ENCODE measurements at places on chromosomes 2 and 18.
A peak's percentile ranks its signal among the peaks of the same experiment; 100 is the strongest.

GRCh38 chr2:191977754-191978153 is 130.9 kb upstream of the CAVIN2 start:
- no peak for DNase-seq

- DNase-seq, result peak; percentile 19
Measured at GRCh38 chr2:205171261-205171940, 510.9 kb upstream of the NRP2 start.

GRCh38 chr2:29165362-29166241 is 50.4 kb downstream of the CLIP4 start:
- no peak for DNase-seq

DNA sequence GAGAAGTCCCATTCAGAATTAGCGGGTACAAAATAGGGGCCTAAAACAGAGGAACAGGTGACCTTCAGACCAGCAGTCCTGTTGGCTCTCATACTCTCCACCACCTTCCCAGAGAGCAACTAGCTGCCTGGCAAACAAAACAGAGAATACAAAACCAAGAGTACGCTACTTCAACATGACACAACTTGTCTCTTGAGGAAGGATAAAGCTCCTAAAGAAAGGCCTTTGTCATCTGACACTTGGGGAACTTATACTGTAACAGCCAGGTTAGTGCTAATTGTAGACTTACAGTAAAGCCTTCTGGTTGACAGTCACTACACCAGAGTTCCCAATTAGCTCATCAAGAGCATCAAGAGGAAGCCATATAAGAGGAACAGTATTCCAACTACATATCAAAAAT is 282.1 kb upstream of the NT5C1B start:
- no peak for DNase-seq

DNA sequence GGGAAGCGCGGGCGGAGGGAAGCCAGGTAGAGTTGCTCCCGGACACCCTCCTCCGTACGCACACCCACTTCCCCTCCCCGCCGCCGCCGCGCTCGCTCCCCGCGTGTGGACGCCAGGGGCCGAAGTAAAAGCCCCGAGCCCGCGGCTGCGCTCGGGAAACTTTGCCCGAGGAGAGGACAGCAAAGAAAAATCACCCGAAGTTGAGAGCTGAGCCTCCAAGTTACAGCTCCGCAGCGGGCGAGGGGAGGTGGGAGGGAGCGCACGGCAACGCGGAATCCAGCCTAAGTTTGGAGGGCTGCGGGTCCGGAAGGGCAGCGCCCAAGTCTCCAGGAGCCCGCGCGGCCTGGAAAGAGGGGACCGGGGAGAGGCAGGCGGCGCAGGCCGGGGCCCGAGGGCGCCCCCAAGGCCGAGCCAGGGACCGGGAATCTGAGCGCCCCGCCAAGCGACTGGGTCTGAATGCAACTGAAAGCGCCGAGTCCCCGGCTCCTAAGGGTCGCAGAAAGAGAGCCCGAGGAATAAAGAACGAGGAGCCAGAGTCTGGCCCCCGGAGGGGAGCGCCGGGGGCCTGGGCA is 706 bp upstream of the BCL11A start:
- DNase-seq, result no peak

DNA sequence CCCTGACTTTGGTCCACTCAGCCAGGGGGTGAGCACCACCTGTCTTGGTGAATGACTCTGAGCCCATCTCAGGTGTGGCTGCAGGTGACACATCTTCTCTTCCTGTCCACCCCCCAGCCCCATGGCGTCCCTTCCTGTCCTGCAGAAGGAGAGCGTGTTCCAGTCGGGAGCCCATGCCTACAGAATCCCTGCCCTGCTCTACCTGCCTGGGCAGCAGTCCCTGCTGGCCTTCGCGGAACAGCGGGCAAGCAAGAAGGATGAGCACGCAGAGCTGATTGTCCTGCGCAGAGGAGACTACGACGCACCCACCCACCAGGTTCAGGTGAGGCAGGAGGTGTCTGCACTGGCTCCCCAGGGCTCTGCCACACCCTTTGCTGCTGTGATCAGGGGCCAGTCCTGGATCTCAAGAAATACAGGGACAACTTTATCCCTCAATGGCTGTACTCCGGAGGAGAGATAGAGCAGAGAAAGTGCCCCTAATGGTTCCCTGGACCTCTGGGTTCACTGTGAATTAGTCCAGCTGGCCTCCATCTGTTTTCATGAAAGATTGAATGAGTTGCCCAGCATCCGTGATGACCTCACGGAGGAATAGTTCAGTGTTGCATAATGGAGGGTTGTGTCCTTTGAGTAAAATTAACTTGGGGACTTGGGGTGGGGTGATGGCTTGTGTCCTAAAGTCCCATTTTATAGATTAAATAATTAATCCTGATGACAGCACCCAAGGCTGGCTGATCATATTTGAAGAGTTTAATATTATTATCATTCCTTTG is at the start of gene NEU2:
Gene NEU2, plus strand, starts transcription at position 122 of the 770 bp plus-strand sequence. Its CDS starts 0 bp downstream, at position 122.
- no peak for DNase-seq

GRCh38 chr2:19872302-19872701 is 29.5 kb downstream of the TTC32 start:
- DNase-seq, result no peak

DNA sequence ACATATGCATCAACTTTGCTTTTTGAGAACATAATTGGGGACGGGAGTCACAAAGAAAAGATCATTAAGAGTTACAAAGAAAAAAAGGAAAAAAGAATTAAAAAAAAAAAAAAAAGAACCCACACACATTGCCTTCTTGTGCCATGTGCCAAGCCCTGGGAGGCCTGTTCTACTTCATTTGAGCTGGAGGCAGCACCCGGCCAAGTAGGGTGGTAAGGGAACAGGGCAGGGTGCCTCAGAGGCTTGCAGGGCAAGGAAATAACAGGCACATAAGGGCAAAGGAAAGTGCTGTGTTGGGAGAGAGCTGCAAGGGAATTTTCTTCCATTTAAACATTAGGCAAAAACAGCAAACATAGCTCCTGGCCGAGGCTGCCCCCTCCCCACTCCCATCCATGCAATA is 418.0 kb downstream of the TMEM182 start:
- DNase-seq, result no peak

DNA sequence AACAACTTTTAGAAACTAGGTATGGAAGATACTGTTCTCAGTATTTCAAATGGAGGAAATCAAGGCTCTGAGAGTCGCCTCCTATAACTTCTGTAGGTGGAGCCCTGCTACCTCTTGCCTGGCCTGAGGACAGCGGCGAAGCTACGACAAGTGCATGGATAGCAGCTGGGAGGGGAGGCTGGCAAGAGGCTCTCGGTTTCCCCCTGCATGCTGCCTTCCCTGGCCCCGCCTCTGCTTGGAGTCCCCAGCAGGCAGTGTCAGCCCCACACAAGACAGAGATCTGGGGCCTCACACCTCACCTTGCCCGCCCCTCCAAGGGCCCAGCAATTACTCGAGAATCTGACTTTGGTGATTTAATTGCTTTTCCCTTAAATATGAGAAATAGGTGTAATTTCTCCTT is 107.6 kb upstream of the POU3F3 start:
- no peak for DNase-seq

DNA sequence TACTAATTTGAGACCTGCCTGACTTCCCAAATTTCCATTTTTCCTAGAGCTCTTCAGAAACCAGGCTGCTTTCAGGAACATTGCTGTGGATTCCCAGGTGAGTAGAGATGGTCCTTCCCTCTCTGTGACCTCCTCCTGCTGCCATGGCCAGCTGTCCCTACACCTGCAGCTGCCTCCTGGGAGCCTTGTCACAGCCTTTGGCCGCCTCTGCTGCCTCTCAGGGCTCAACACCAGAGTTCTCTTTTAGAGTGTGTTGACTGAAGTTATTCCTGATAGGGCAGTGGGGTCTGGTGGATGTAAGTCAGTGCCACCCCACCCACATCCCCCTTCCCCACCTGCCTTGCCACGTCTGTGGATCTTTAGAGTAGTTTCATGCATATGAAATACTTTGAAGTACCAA is 22.9 kb downstream of the SPATS2L start:
- no peak for DNase-seq

- peak; percentile 38 for DNase-seq
Measured at GRCh38 chr18:58915006-58915799, 50.5 kb downstream of the ZNF532 start.

- DNase-seq, result peak; percentile 4
Measured at GRCh38 chr18:74945774-74946545, 263.0 kb downstream of the PTGR3 start.

GRCh38 chr2:25996844-25997243 is 14.5 kb upstream of the KIF3C start:
- no peak for DNase-seq

GRCh38 chr2:5818961-5819600 is 126.9 kb downstream of the SOX11 start:
- DNase-seq, result peak; percentile 9

DNA sequence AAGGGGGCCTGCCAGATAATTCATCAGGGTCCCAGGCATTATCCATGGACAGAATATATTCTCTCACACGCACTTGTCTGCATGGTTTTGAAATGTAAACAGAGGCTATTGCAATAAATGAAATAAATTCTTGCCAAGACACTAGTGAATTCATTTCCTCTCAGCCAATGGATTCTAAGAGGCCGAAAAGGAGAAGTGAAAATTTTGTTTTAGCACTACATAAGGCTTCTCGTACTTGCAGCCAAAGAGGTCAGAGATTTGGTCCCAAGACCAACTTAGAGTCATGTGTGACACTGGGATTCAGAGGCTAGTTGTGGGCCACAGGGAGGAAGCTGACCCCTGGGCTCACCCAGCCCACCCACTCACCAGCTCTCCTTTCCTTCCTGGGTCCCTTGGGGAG is 184.1 kb upstream of the GLI2 start:
- no peak for DNase-seq

All from astrocyte of the cerebellum (primary cell).